ELR (cell line): ENCODE measurements at places on chromosomes 16 and 17.

GRCh38 chr16:84354306-84354705 is 14.0 kb upstream of the ATP2C2 start:
- no peak for DNase-seq

DNA sequence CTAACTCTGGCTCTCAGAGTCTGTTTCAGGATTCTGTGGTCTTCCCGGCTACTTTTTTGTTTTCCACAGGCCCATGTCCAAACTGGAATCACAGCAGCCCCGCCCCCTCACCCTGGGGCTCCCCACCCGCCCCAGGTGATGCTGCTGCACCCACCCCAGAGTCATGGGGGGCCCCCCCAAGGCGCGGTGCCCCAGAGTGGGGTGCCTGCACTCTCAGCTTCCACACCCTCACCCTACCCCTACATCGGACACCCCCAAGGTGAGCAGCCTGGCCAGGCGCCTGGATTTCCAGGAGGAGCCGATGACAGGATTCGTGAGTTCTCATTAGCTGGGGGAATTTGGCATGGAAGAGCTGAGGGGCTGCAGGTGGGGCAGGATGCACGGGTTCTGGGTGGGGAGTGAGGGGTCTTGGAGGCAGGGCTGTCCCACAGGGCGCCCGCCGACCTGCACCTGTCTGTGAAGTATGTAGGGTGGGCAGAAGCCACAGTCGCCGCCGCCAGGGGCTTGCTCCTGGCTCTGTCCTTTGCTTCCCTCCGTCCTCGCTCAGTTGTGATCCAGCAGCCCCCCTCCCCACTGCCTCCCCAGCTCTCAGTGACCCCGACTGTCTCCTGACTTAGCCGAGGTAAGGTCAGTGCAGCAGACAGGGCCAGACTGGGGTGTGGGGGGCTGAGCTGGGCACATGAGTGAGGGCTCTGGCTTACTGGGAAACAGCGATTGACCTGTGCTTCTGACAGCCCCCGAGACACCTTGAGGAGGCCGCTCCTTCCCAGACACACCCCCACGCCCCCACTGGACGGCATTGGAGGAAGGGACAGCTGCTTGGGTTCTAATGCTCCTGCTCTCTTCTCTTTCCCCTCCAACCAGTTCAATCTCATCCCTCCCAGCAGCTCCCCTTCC is 10.0 kb downstream of the TUFM start:
- no peak for DNase-seq

GRCh38 chr16:57606847-57607501 is 21.5 kb upstream of the ADGRG1 start:
- DNase-seq: no peak

GRCh38 chr16:49280105-49280741 is 1.4 kb downstream of the CBLN1 start:
- DNase-seq: no peak

DNA sequence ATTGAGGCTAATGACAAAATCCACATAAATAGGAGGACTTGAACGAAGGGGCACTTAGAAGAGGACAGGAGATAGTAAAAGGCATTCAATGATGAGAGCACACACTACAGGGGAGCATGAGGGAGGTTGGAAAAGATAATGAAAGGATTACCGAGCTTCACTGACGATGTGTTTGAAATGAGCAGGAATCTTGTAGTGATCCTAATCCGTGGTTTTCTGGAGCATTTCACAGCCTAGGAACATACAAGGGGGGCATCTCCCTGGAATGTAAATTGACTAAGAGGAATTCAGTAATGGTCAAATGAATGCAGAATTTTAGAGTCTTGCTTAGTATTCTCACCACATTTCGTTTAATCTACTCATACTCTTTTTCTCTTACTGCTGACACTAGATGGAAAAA is 5.2 kb downstream of the ATMIN start:
- DNase-seq: no peak

- DNase-seq: peak; percentile 8
Measured at GRCh38 chr17:33142705-33143299, 150.3 kb downstream of the ASIC2 start.

DNA sequence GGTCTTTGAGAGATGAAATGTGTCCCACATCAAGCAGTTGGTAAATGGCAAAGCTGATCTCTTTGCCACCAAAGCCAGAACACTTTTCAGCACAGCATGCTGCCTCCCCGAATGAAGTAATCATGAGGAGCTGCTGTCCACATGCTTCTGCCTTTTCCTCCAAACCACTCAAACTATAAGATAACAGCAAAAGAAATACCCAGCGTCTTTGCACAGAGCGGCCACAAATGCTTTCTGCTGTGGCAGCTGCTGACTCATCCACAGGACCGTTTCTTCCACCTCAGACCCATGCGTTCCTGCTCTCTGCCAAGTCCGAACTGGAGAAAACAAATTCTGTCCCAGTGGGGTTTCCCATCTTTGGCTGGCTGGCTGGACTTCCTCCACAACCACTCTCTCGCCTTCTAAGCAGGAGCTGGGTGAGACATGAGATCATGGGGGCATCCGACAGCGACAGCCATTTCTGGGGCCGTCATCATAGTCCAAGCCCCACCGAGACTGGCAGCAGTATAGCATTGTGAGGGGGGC is 27.1 kb downstream of the TBC1D3B start:
- DNase-seq: peak; percentile 36

- no peak for DNase-seq
Measured at GRCh38 chr16:1677339-1677738, 740 bp upstream of the JPT2 start.

DNA sequence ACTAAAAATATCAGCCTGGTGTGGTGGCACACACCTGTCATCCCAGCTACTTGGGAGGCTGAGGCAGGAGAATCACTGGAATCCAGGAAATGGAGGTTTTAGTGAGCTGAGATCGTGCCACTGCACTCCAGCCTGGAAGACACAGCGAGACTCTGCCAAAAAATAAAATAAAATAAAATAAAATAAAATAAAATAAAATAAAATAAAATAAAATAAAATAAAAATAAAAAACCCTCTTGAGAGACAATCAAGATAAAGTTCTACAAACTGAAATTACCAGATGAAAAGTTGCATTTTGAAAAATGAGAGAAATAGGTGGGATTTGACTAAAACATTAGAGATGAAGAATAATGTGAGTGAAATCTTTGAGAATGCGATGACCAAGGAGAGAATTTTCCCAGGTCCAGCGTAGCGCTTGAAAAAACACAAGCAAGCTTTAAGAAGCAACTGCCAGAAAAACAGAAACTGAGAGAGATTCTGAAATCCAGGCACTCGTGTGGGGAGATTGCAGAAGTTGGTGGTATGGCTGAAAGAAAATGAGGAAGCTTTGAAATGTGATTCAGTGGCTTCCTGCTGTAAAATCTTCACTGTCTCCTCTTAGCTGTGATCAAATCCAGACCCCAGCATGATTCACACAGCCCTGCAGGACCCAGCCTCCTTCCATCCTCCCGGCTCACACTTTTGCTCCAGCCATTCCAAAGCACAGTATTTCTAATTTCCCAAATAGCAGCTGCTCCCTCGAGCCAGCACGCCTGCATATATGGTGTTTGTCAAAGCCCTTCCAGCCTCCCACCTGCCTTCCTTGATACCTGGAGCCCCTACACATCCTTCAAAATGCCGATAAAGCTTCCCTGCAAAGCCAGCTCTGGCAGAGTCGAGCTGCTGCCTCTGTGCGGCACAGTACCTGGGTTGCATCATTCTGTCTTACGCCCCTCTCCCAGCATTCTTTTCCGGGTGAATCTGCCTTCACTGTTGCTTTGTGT is 8.2 kb upstream of the CD300E start:
- peak; percentile 13 for DNase-seq

GRCh38 chr17:49022391-49022941 is 25.3 kb downstream of the IGF2BP1 start:
- peak; percentile 65 for DNase-seq

GRCh38 chr17:70825321-70826125 is 656.2 kb downstream of the KCNJ2 start:
- no peak for DNase-seq

DNA sequence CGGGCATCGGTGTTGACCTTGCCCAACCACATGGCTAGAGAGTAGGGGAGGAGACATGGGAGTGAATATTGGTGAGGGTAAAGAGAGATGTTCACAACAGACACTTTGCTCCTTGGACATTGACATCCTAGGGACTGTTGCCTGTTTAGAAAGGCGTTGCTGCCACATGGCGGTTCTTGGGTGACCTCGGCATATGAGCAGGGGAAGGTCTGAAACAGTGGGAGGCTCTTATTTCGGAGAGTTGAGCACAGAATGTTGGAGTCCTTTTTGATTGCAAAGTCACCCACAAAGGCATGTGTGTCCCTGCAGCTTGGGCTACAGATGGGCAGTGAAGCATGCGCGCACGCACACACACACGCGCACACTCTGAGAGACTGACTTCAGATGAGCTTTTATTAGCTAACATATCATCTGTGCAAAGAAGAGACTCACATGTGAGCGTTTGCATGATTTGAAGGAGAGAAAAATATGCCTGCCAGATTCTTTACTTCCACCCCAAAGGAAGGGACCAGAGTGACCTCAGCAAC is 104.4 kb downstream of the SHISA9 start:
- no peak for DNase-seq

- no peak for DNase-seq
Measured at GRCh38 chr16:65318590-65319257, 196.9 kb upstream of the CDH11 start.

DNA sequence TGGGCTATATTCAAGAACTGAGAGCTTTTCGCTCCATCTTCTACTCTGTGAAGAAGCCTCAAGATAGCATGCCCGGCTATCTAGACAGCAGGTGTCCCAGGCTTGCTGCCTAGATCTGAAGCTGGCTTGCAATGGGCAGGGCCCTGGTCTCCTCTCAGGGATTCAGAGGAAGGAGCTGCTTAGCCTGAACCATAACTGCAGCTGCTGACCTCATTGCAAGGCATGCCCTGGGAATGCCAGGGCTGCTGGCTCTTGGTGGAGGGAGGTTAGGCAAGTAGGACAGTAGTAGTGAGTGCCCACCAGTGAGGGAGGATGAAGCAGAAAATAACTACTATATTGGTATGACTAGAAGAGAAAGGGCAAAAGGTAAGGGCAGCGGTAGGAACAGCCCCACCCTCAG is 21.3 kb upstream of the SLC35B1 start:
- no peak for DNase-seq

GRCh38 chr16:22692916-22693637 is 120.9 kb upstream of the HS3ST2 start:
- no peak for DNase-seq

DNA sequence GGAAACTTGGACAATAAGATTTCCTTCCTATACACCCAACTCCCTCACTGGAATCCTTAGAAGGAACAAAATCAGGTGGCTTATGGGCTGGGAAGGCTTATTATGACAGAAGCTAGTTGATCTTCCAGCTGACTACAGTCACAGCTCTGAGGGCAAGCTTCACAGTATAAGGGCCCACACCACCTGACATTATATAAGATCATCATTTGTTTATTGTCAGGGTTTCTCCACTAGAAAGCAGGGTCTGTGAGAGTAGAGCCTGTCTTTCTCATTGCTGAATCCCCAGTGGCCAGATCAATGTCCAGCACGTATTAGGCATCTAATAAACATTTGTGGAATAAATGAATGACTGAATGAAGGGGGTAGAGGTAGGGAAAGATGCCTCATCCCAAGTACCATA is 57.8 kb upstream of the PHOSPHO1 start:
- DNase-seq: no peak

- DNase-seq: no peak
Measured at GRCh38 chr16:74742051-74742481, 32.6 kb downstream of the FA2H start.

- DNase-seq: no peak
Measured at GRCh38 chr16:17244872-17245551, 225.7 kb downstream of the XYLT1 start.

DNA sequence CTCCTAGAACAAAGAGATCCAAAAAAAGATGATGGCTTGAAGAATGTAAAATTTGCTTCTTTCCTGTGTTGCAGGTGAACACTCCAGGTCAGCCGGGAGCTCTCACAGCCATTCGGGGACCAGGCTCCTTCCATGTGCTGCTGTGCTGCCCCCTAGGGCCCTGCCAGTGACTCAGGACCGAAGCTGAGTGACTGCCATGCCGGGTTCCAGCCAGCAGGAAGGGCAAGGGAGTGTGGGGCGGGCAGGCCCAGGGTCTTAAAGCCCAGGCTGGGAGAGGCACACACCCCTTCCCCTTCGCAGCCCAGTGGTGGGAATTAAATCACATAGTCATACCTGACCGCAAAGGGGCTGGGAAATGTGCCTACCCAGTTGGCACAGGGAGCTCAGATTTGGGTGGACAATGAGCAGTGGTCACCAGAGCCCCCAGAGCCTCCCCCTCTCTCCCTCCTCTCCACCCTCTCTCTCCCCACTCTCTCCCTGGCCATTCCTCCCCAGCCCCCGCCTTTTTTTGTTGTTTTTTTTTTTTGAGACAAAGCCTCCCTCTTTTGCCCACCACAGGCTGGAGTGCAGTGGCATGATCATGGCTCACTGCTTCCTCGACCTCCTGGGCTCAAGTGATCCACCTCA is 11.5 kb downstream of the EPOP start:
- peak; percentile 77 for DNase-seq

DNA sequence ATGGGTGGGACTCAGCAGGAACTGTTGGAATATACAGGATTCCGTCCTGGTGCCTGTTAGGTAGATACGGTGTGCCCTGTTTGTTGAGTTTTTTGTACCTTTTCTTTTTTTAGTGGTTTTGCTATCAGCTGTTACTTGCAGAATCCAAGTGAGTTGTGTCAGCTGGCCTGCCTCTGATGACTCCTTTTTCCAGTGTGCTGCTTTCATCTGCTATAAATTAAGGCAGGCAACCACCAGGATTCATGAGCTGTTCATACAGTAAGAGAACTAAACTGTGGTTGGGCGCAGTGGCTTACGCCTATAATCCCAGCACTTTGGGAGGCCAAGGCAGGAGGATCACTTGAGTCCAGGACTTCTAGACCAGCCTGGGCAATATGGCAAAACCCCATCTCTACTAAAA is 79.9 kb downstream of the WNT3 start:
- DNase-seq: no peak

DNA sequence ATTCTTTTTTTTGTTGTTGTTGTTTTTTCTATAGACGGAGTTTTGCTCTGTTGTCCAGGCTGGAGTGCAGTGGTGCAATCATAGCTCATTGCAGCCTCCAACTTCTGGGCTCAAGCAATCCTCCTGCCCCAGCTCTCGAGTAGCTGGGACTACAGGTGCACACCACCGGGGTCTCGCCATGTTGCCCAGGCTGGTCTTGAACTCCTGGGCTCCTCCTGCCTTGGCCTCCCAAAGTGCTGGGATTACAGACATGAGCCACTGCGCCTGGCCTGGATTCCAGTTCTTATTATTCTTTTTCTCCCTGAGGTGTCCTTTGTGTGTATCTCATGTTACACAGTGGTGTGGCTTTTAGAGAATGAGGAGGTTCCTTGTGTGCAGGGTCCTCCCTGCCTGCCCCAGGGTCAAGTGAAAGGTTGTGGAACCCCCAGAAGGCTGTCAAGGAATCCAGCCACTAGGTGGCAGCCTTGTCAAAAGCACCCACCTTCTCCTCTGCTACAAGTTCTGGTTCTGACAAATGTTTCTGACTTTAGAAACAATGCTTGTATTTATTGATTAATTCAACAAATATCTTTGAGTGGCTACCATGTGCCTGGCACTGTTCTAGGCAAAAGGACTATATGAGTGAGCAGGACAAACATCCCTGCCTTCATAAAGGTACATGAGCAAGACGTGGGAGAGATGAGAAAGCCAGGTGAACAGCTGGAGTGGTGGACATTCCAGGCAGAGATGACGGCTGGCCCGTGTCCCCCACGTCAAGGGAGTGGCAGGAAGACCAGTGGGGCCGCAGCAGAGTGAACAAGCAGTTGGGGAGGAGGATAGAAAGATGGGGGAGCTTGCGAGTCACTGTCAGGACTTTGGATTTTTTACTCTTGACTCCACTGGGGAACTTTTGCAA is 112.4 kb downstream of the SPECC1 start:
- peak; percentile 71 for DNase-seq
